ENCODE measurements at places on chromosomes 12 and 14.

DNA sequence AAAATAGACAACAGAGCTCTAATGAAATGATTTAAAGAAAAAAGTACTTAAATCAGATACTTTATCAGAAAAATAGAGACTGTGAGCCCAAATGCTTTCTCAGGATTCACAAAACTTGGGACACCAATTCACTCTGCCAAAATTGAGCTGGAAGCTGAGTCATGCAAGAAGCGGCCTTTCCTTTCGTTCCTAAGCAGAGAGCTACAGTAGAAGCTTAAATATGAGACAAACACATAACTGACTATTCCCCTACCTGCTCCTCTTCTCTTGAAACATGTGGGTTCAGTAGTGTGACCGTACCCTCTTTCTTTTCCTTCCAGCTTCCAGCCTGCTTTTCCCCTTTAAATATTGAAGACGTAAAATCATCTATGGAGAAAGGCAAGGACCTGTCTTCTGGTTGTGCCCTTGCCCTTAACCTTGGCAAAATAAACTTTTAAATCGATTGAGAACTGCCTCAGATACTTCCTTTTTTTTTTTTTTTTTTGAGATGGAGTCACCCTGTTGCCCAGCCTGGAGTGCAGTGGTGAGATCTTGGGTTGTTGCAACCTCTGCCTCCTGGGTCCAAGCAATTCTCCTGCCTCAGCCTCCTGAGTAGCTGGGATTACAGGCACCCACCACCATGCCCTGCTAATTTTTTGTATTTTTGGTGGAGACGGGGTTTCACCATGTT is 4.4 kb upstream of the SDS start:
- no peak for DNase-seq

DNA sequence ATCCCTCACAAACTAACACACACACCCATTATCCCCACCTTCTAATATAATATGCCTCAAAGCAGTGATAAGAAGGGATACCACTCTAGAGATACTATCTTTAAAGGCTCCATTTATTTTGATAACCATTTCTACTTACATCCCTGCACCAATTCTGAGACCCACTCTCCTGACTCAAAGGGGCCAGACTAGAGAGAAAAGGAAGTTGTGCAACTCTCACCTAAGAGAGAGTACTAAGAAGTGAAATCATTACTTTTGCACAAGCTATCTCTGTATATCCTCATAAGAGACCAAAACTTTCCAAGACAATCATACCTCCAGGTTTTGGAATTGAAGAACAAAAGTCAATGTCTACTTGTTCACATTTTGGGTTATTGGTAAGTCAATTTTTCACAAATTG is 45.4 kb upstream of the USP15 start:
- no peak for DNase-seq

DNA sequence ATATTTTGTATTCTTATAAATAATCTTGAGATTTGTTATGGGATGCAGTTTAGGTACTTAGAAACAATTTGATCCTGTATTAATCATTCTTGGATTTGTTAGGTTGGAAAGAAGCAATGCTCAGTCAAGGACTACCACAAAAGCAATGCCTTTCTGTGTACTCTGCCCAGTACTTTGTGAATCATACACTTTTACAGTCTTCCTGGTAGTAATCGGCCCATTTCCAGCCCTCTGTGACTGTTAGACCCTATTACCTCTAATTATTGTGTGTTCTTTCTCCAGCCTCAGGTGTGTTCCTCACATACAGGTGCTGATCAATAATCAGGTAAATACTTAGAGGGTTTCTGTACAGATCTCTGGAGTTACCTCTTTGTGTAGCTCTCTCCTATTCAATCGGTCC is 609.0 kb downstream of the KCNH5 start:
- no peak for DNase-seq

- DNase-seq: no peak
These were observed 267.2 kb upstream of the BTG1 start for GRCh38 chr12:92412856-92413255.

- DNase-seq: no peak
These were observed 191.0 kb downstream of the DICER1 start for GRCh38 chr14:94966344-94966743.

- DNase-seq: no peak
These were observed 141.0 kb downstream of the PTPN11 start for GRCh38 chr12:112559784-112560183.

- no peak for DNase-seq
These were observed 30.1 kb upstream of the PNMA1 start for GRCh38 chr14:73744175-73744867.

DNA sequence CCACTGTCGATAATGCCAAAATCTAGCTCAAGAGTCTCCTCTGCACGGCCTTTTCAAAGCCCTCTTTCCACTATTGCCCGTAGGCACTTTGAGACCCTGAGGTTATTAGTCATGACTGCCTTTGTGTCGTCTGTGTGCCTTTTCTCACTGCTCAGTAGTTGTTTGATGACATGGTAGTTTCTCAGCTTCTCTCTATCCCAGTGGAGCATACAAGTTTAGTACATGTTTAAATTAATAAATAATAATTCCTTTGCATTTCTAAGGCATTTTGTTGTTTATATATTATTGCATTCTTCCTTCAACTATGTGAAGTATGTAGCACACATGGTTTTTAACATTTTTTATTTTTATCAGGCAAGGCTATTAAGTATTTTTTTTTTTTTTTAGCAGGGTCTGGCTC is 458.1 kb downstream of the PCNX1 start:
- no peak for DNase-seq

DNA sequence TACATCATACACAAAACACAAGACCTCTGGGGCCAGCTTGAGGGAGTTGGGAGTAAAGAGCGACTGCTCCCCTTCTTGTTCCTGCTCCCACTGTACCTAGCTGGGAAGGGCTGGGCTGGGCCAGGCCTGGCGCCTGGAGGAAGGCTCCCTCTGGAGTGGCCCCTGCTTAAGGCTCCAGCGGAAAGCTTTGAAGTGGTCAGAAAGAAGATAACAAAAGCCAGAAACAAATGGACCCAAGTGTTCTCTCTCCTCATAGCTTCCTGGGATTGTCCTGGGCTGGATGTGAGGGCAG is 25.3 kb downstream of the PRPF40B start:
- DNase-seq: no peak

DNA sequence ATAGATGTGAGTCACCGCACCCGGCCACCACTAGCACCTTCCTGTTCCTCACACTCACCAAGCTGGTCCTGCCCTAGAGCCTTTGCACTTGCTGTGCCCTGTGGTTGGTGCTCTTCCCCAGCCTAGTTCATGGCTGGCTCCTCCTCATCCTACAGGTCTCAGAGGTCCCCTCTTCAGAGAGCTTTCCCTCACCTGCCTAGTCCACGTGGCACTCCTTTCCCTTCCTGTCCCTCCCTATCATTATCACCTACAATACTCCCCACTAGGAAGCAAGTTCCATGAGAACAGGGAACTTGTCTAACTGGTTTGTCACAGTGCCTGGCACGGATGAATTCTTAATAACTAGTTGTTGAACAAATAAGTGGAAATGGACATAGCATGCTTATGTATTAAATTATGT is 24.0 kb upstream of the TMED10 start:
- DNase-seq: no peak

DNA sequence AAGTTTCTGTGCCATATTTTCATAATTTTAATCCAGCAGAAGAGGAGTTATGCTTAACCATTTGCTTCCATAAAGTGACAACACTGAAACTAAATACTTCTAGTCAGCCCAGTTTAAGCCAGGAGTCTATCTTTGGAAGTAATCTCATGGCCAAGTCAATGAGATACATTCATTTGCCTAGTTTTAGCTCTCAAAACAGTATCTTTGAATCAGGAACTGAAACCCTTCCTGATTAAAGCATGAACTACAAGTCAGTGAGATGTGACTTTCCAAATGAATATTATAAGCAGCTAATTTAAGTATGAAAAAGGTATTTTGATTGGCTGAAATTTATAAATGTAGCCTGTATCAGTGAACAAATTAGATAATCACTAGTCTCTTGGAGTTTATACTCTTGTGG is 491.5 kb downstream of the SLC6A15 start:
- no peak for DNase-seq

GRCh38 chr12:116694653-116695463 is 43.0 kb downstream of the SPRING1 start:
- no peak for DNase-seq

DNA sequence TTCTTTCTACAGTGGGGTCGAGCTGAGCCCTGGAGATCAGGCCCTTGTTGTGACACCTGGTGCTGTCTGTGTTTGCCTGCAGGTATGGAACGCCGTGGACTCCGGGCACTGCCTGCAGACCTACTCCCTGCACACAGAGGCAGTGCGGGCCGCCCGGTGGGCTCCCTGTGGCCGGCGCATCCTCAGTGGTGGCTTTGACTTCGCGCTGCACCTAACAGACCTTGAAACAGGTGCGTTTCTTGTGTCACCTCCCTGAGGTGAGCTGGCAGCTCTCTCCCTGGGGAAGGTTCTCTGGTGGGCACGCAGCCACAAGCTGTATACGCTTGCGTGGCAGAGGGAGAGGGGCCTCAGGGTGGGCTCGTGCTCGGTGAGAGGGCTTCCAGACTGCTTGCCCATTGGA is 119.3 kb downstream of the BEGAIN start:
- DNase-seq: no peak

GRCh38 chr12:117091758-117092510 is 7.3 kb downstream of the TESC start:
- no peak for DNase-seq

DNA sequence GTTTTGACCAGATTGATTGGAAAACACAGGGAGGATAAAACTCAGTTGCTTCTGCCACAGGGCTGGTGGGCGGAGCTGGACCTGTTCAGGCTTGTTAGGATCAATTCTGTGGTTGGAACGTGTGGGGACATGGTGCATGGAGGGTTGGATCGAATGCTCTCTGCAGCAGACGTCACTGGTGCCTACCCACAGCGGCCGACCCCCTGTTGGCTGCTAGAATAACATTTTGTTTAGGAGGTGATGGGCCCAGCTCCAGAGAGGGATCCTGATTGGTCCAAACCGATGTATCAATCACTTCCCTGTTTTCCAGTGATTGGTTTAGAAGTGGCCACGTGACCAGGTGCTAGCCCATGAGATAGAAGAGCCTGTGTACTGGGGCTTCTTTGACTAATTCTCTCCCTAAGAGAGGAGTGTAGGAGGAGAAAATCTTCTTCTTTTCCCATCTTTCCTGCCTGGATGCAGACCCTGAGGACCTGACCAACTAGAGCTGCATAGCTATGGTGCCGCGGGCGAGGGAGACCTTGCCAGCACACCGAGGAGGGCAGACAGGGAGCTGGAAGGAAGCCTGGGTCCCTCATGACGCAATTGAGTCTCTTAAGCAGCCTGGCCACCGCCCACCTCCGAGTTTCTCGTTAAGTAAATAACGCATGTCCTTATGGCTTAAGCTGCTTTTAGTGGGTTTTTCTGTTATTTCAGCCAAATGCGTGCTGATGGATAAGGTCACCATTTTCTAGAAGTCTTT is 163.5 kb downstream of the AACS start:
- DNase-seq: no peak

DNA sequence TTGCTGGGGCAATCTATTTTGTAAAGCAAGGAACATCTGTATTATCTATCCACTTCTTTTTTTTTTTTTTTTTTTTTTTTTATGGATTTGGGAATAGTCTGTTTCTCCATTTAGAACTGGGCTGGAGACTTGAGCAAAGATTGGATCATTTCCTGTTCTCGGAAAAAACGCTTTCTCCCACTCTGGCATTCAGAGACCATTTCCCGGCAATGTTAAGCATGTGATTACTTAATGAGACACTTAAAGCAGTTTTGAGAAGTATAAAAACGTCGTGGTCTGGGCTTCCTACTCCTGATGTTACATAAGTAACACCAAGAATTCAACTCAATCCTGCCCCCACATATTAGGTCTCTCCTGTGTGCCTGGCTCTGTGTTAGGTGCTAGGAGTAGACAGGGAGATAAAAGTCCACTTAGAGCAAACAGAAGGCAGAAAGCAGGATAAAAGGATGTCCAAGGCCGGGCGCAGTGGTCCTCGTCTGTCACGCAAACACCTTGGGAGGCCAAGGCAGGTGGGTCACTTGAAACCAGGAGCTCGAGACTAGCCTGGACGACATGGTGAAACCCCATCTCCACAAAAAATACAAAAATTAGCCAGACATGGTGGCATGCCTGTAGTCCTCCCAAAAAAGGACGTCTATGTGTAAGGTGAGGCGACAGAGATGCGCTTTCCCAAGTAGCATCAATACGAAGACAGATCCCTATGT is 152.1 kb upstream of the GSC start:
- no peak for DNase-seq

GRCh38 chr12:96534339-96534738 is 45.0 kb downstream of the CFAP54 start:
- DNase-seq: no peak

DNA sequence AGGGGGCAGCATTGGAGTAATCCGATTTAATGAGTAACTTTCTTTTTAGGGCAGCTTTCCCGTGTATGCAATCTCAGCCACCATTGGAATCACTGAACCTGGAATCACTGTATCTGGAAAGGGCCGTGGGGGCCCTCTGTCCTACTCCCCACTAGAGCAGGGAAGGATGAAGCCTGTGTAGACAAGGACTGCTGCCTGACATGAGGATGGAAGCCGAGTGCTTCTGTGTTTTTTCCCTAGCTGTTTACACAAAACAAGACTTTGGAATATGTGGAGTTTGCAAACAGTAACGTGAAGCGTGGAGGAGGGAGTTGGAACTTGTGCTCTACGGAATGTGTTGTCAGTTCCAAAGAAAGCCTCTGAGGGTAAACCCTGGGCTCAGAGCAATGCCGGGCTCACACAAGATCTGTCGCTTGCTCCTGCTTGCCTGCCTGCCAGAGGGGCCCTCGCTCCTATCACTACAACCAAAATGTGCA is 32.4 kb upstream of the HDAC7 start:
- no peak for DNase-seq

GRCh38 chr12:76035045-76035444 is 3.5 kb upstream of the PHLDA1 start:
- no peak for DNase-seq

- no peak for DNase-seq
These were observed 81.5 kb downstream of the NTF3 start for GRCh38 chr12:5513406-5513805.

- no peak for DNase-seq
These were observed 11.7 kb downstream of the ITGA5 start for GRCh38 chr12:54407183-54407905.

DNA sequence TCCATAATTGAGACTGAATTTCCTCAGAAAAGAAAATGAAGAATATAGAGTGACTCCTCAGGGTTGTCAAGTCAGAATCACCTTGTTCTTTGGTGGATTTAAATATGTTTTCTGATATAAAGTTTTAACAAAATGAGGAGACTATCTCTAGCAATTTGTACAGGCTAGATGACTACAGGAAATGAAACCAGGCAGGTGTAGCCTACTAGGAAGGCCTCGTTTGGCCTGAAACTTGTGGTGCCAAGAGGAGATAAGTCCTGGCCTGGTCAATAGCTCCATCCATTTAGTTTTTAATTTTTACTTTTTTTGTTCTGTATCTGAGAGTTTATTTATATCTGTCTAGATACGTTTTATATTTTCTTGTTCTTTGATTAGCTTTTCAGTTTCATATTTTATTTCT is 41.5 kb downstream of the SNAPC1 start:
- DNase-seq: no peak

- DNase-seq: peak; percentile 88
These were observed 103.3 kb downstream of the RBM19 start for GRCh38 chr12:113862590-113863454.

GRCh38 chr12:2094597-2094996 is 41.8 kb downstream of the CACNA1C start:
- peak; percentile 29 for DNase-seq

GRCh38 chr12:90631591-90632212 is 323.3 kb downstream of the CCER1 start:
- DNase-seq: no peak

GRCh38 chr14:90641168-90641567 is 175.1 kb downstream of the TTC7B start:
- DNase-seq: no peak

GRCh38 chr12:4331842-4332241 is 10.8 kb downstream of the TIGAR start:
- DNase-seq: no peak

All from H54 (cell line).